ENCODE measurements at places on chromosomes 3 and 15.

- peak; percentile 44 for DNase-seq
These were observed 405.9 kb upstream of the LMCD1 start for GRCh38 chr3:8095724-8096123.

DNA sequence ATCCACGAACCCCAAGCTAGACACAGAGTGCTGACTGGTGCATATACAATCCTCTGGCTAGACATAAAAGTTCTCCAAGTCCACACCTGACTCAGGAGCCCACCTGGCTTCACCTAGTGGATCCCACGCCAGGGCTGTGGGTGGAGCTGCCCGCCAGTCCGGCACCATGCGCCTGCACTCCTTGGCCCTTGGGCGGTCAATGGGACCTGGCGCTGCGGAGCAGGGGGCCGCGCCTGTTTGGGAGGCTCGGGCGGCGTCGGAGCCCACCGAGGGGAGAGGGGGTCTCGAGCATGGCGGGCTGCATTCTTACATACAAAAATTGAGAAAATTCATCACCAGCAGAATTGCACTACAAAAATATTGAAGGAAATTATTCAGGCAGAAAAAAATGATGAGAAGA, 120.7 kb upstream of the FAN1 start:
- DNase-seq: no peak

GRCh38 chr3:183298701-183299153, 45.7 kb downstream of the B3GNT5 start:
- DNase-seq: peak; percentile 75

- DNase-seq: no peak
These were observed 45.4 kb upstream of the GOLM2 start for GRCh38 chr15:44243141-44243540.

GRCh38 chr15:23671481-23671880, 15.6 kb downstream of the NDN start:
- no peak for DNase-seq

- DNase-seq: no peak
These were observed 642.0 kb downstream of the ZNF385D start for GRCh38 chr3:21109056-21109455.

- no peak for DNase-seq
These were observed 339.8 kb downstream of the EPHA3 start for GRCh38 chr3:89447243-89447642.

DNA sequence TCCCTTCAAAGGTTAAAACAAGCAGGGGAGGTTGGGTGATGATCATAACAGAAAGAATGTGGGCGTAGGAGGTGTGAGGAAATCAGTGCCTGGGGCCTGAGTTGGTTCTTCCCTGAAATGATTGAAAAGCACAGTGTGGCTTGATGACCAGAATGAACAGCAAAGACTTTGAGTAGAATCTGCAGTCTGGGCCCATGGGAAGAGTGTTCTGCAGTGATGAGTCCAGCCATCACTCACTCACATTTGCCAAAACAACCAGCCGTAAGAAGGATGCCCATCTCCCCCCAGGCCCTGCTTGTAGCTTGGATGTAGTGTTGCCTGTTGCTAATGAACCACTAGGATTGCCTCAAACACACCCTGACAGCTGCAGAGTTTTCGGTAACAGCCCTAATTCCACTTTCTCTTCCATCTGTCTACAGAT, 67.9 kb downstream of the VGLL3 start:
- no peak for DNase-seq

DNA sequence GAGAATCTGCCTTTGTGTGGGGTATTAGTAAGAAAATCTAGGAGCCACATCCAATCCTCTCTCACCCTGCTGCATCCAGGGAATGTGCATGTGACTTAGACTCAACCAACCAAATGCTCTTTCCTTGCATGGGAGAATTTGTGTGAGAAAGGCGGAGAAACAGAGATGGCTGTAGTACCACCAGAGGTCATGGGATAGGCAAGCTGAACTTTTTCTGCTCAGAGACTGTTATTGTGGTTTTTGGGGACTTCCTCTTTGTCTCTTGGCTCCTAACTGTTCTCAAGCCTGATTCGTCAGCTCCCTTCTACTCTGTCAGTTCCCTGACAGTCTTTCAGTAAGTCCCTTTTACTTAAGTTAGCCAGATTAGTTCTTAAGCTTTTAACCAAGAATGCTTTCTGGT, 2.6 kb upstream of the ZSCAN2 start:
- no peak for DNase-seq

DNA sequence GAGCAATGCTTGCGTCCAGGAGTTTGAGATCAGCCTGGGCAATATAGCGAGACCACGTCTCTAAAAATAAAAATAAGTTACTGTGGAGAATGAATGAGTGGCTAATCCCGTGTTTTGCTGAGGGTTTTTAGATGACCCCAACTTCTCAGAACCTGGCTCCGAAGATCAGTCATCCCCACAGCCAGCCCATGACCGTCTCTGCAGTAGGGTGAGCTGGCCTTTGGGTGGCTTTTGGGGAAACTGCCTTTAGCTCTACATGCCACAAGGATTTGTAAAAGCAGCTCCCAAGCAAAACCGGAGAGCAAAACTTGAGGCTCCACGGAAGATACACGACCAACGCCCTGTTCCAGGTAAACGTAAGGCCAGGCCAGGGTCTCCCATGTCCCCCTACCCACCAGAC, 39.2 kb upstream of the TFRC start:
- DNase-seq: no peak

GRCh38 chr3:66473692-66474091, 27.1 kb downstream of the LRIG1 start:
- no peak for DNase-seq

DNA sequence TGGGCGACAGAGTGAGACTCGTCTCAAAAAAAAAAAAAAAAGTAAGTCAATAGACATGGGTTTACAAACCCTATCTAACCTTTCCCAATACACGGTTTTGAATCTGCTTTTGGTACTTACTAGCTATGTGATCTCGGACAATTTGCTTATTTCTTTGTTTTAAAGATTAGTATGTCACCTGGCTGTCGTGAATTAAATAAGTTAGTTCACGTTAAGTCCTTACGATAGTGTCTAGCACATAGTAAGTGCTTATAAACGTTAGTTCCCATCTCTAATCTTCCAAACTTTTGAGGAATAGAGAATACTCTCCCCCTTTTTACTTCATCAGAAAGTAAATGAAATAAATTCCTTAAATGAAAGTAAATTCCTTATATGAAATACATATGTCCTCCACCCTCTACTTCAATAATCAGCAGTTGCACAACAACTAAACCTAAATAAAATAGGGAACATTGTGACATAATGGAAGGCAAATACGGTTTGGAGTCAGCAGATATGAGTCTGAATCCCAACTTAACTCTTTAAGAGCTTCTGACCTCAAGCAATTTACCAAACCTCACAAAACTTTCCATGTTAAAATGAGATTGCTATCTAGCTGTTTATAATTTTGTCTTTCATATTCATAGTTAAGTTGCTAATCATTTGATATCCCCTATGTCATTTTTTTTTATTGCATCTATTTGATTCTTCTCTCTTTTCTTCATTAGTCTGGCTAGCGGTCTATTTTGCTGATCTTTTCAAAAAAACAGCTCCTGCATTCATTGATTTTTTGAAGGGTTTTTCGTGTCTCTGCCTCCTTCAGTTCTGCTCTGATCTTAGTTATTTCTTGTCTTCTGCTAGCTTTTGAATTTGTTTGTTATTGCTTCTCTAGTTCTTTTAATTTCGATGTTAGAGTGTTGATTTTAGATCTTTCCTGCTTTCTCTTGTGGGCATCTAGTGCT, 134.6 kb downstream of the PEAK1 start:
- DNase-seq: no peak

GRCh38 chr3:3433711-3434110, 254.2 kb upstream of the CRBN start:
- DNase-seq: no peak
